Activated CD8-positive, alpha-beta memory T cell treated with anti-CD3 and anti-CD28 coated beads, Interleukin-2, amount 10 ng/mL, durations not matched to agents 7 days and 5 days (primary cell): ENCODE measurements at places on chromosomes 6 and 20. TPM values are rescaled to one million over a fixed set of nuclear protein-coding genes. Genes with fewer than 3 reads are reported as not detected.

DZANK1 gene
- 2.0 TPM for total RNA-seq

SLC22A16 gene
- total RNA-seq = not detected

BANF2 gene
- total RNA-seq = not detected

TTBK1 gene
- total RNA-seq = 0.20 TPM

THEMIS gene
- 107 TPM for total RNA-seq

SASH1 gene
- total RNA-seq = 0.47 TPM
